Activated CD4-positive, CD25-positive, alpha-beta regulatory T cell treated with anti-CD3 and anti-CD28 coated beads, Interleukin-2, amount 50 U/mL, for 24 hours (primary cell): ENCODE measurements at places on chromosomes 4 and X.

DNA sequence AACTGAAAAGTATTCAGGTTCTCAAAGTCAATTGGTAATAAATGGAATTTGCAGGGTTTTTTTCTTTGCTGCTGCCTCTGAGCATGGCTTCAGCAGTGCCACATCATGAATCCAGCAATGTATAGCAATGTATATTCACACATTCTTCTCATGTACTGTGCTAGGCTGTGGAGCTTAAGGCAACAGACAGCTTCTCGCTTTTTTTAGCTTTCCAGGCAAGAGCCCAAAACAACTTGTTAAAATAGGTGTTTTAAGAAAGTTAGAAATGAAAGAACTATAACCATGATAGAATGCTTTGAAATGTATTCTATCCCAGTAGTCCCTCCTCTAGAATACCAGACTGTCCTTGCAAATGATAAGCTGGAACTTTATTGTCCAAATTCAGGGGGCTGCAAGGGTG, 30.4 kb downstream of the SMIM43 start:
- no peak for ATAC-seq

GRCh38 chr4:10690185-10690907, 5.8 kb upstream of the CLNK start:
- no peak for ATAC-seq

GRCh38 chr4:79514621-79515329, 106.7 kb upstream of the GK2 start:
- ATAC-seq: no peak

GRCh38 chr4:145061318-145061920, 36.6 kb downstream of the ANAPC10 start:
- ATAC-seq: no peak

DNA sequence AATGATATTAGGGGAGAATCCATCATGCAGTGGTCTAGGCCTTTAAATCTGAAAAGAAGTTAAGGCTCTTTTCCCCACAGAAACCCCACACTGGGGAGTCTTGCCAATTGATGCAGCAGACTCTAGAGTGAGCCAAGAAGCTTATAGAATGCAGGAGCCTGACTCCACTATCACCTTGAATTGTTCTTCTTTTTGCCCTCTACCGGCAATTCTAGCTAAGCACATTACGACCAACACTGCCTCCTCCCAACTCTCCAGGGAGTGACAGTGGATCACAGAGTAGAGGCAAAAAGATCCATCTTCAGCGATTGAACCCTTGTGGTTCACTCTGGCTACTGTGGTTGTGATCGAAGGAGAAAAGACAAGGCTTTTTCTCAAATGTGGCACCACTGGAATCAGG, 331.5 kb downstream of the NKX6-1 start:
- no peak for ATAC-seq

GRCh38 chr4:184335520-184335919, 117.8 kb upstream of the ENPP6 start:
- ATAC-seq: no peak

DNA sequence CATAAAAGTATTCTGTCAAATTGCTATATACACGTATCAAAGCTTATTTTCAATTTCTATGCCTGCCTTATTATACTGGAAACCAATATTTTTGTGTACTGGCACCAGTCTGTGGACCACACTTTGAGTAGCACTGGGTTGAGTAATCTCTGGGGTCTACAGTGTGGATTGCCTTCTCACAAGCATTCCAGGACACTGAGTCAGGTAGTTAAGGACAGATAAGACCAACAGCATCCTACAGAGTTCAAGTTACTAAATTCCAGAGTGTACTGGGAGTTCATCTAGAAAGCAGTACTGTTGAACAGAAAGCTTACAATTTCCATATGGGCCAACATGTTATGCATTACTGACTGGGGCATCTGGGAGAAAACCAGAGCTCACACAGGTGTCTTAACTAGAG, 61.8 kb downstream of the VMA21 start:
- ATAC-seq: no peak

DNA sequence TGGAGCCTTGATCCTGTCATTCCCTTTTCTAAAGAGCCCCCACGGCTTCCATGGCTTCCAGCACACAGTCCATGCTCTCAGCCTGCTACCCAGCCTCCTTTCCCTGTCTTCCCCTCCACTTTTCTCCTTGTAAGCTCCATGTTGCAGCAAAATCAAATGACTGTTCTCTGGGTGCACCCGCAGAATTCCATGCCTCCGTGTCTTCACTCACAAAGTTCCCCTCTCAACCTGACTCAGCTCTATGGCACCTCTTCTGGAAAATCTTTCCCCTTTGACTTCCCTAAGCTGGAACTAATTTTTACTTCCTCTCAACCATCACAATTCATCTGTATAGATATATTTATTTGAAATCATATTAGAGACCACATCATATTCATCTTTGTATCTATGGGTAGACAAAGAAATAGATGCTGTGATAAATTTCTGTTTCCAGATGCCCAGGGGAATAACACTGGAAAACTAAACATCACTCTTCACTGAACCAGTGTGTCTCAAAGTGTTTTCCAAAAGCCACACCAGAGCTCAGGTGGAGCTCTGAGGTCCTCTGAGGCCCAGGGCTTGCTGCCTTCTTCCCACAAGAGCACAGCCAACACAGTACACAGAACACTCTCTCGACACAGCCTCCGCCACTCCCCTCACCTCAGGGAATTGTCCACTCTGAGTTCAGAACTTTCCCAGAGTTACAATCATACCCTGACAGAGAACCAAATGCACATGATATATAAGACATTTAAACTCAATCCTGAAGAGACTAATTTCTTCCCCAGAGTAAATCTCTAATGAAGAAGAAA, 3.3 kb downstream of the SETD7 start:
- no peak for ATAC-seq

DNA sequence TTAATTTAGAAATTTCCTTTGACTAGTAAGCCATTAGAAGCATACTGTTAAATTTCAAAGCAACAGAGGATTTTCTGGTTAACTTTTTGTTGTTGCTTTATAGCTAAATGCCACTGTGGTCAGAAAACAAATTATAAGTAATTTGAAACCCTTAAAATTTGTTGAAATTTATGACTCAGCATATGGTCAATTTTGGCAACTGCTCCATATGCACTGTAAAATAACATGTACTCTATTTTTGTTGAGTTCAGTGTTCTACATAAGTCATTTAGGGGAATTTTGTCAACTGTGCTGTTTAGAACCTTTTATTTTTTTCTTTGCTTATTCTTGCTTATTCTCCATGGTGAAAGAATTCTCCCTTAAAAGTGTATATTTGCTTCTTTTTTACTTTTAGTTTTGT, 28.6 kb downstream of the SCLT1 start:
- no peak for ATAC-seq

- no peak for ATAC-seq
These were observed 425.0 kb downstream of the FAT4 start for GRCh38 chr4:125739760-125740159.

GRCh38 chr4:95638920-95639501, 90.2 kb upstream of the UNC5C start:
- ATAC-seq: no peak

GRCh38 chrX:44157283-44157682, 184.1 kb upstream of the NDP start:
- ATAC-seq: no peak

DNA sequence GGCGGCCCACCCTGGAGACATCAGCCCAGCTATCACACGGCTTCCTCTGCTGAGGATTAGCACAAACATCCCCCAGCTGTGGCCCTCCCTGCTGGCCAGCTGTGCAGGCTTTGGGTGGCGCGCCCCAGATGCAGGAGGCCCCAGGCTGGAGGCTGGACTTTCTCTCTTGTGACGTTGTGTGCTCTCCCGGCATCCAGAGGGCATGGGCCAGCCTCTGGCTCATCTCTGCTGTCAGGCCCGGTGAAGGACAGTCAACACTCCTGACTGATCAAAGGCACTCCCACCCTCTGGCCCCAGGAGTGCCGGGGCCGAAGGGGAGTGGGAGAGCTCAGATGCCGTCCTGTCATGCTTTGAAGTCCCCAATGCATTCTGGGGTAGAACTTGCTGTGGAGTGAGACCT, 29.9 kb upstream of the PJA1 start:
- ATAC-seq: no peak

DNA sequence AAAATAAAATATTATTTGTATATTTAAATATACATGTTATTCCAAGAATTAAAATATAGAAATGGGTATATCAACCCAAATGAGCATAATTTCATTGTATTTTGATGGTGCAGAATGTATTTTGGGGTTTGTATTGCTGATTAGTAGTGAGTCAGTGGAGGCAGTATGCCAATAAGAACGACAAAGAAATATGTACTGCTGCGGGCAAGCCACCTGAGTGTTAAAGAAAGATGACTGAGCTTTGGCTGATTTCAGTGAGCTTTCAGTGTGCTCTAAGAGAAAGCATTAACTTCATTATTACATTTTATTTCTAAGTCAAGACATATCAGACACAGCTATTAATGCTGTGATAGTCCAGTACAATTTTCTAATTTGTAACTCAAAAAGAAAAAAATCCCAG, 297.8 kb downstream of the ANK2 start:
- no peak for ATAC-seq

DNA sequence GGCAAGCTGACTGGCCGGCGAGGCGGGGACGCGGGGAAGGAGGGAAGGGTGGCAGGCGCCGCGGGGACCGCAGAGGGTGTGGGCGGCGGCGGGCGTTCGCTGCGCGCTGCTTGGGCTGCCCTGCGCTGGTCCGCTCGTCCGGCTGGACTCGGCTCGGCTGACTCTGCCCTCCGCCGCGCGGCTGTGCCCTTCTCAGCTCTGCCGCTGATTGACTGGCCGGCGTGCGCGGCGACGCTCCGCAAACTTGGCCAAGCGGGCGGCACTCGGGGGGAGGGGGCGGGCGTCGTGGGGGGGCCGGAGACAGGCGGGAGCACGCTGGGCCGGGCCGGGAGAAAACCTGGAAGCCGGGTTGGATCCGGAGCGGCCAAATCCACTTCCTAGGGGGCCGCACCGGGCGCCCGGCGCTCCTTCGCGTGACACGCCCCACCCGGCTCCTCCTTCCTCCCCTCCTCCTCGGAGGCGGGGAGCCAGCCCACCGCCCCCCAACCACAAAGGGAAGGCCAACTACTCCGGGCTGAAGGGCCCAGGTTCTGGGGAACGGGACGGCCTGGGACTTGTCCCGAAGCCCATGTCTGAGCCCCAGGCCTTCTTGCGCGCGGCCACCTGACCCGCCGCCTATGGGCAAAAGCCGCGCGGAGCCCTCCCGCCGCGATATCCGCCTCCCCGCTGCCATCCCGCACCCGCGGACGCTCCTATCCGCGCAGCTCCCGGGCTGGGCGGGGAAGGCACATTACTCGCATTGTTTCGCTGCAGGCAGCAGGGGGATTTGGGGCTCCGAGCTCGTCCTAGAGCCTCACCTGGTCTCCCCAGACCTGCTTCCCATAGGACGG, at the start of gene GPC4:
GPC4 (minus strand) TSS at position 214 of the 830 bp plus-strand sequence. CDS start 524 bp downstream, outside the sequence.
- no peak for ATAC-seq

- ATAC-seq: no peak
These were observed 12.7 kb downstream of the RASSF6 start for GRCh38 chr4:73607375-73608033.

GRCh38 chr4:14132301-14132700, 504.8 kb upstream of the BOD1L1 start:
- no peak for ATAC-seq

GRCh38 chrX:13387666-13388494, 68.0 kb upstream of the ATXN3L start:
- ATAC-seq: peak; percentile 83

GRCh38 chrX:48791063-48791820, 4.9 kb downstream of the GATA1 start:
- no peak for ATAC-seq

DNA sequence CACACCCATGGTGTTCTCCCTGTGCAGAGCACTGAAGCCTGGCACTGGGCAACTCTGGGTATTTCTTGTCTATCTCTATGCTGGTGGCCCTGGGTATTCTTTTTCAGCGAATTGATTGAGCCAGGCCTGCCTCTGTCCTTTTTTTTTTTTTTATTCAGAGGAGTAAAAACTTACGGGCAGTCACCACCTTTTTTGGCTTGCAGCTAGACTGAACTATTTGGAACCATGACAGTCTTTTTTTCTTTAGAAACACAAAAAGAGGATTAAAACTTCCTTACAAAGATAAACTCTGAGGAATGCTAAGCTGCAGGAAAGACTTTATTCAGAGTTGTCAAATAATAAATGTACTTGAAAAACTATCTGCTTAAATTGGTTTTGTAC, 119.2 kb upstream of the STIM2 start:
- no peak for ATAC-seq

DNA sequence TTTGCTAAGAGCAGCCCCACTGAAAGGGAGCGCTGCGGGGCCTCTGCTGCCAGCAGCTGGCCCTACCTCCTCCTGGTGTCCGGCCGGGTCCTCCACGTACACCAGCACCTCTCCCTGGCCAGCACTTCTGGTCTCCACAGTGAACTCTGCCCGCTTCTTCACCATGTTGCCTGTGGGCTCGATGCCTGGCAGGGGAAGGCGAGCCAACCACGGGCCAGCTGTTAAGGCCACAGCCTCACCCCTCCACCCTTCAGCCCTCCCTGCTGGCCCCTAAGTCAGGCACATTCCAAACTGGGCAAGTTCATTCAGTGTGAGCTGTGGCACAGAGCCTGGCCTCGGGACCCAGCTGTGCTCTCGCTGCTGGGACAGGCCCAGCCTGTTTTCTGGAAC, 7.8 kb downstream of the FLNA start:
- no peak for ATAC-seq

DNA sequence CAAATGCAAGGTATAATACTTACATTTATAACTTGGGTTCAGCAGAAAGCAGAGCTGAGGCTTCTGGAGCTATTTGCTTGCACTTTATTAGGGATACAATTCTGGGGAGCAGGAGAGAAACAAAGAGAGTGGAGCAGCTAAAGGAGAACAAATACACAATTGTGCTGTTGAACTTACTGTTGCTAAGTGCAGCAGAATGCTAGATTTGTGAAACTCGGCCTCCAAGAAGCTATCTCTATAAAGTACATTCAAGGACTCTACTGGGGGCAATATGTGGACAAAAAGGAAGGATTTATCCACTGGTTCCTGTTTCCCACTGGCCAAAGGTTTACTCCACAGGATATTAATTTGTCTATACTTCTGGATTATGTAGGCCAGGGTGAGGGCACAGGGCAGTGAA, 86.8 kb downstream of the PPP1R2C start:
- ATAC-seq: no peak

GRCh38 chr4:84171871-84172270, 327.2 kb downstream of the NKX6-1 start:
- no peak for ATAC-seq

DNA sequence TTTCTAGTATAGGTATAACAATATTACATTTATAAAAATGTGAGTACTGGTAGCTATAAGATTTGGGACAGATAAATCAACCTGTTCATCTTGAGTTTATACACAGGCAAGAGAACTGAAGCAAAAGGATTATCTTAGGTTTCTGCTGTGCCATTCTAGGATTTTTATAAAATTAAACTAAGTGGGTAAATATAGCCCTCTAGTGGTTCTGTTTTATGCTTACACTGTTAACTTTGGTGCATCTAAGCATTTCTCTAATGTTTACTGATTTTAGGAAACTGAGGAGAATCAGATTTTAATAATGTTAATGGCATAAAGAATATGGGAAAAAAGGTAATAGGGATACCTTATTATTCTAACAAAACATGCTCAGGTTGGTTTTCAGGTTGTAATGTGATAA, 1.1 kb upstream of the RRH start:
- no peak for ATAC-seq
